Retinal pigment epithelial cell (primary cell): ENCODE measurements at places on chromosomes 5 and 9.

DNA sequence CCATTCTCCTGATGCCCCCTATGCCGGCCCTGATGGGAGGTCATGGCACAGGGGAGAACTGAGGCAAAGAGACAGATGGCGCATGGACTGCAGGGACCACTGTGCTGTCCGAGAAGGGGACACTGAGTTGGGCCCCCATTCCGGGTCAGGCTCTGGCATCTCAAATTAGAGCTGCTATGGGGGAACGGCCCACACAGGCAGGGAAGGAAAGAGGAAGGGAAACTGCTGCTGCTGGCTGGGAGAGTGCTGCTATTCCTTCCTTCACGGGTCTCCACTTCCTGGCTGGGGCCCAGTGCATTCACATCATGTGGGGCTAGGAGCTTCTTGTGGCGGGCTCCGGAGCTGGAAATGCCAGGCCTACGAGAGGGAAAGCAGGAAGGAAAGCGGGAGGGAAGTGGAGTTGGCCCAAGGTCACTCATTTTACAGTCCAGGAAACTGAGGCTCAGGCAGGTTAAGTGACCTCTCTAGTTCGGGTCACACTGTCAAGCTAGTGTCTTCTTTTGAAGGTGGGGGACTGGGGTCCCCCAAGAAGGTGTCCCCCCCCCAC, 1.3 kb upstream of the CARD19 start:
- DNase-seq = no peak

- DNase-seq = no peak
These were observed 21.7 kb downstream of the MED10 start for GRCh38 chr5:6356578-6357164.

DNA sequence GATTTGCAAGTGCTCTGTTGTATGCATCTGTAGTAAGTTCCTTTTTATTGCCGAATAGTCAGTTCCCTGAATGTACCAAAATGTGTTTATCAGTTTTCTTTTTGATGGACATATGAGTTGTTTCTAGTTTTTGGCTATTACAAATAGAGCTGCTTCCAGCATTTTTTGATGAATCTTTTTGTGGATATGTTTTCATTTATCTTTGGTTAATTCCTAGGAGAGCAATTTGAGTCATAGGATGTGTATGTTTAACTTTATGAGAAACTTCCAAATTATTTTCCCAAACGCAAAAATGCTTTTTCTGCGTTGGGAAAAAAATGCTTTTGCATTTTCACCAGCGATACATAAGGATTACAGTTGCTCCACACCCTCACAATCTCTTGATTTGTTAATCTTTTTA, 287.7 kb downstream of the FER start:
- DNase-seq = no peak

GRCh38 chr9:132135456-132135855, 26.4 kb upstream of the NTNG2 start:
- no peak for DNase-seq

DNA sequence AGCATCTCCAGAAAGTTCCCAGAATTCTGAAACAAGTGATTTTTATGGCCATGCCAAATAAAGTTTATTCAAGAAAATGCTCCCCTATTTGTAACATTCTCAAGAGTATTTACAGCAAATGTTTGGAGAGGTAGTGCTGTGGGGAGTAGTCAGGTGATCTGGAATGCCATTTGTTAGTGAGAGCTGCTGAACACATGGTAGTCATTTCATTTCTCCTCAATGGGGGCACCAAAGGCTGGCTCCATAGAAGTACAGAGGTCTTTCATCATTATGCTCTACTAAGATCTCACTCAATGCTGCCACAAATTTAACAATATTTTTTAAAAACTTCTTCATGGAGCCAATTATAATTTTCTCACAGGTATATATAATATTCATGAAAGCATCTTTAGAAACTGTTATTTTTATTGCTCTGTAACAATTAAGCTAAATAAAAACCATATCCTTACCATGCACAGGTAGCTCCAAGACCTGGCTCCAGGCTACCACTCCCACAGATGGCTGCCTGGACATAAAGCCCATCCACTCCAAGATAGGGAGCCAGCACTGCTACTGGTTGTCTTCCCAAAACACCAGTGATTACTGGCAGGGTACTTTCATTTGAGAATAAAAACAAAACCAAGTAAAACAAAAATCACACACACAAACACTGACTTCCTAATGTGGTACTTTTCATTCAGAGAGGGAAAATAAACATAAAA, 200.8 kb downstream of the PLK2 start:
- no peak for DNase-seq

DNA sequence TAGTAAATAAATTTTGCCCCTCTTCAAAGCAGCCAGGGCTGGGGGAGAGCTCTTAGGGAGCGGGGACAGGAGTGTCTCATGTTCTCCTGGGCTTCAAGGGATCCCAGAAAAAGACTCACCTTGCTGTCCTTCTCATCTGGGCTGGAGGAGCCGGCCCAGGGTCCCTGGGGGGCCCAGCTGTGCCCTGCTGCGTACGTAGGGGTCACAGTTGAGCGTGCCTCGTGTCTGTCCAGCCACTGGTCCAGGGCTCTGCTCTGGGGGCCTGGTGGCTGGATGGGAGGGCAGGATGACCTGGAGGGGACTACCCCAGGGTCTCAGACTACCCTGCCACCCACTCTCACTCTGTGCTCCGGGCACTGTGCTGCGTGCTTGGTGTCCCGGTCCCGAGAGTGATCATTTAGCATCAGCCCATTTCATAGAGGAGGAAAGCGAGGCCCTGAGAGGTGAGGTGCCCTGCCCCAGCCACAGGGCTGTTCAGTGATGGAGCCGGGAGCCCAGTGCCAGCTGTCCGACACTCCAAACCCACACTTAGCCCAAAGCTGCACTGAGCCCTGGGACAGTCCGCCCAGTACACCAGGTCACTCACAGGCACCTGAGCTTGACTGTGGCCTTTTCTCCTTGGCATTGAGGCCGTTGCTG, 26.2 kb upstream of the TDRD7 start:
- DNase-seq = no peak

DNA sequence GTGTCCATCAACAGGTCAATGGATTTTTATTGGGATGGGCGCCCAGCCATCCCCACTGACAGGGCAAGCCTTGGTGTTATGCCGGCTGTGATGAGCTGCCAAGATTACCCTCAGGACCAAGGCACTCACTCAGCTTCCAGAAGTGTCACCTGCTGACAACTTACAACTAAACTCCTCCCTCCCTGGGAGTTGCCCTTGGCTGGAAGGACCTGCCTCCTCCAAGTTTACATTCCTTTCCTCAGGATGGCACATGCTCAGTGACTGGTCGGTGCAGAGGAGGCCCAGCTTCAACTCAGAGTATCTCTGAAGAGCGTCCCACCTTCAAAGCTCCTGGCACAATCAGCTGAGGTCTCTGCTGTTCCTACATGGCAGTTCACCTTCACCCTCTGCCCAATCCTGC, 52.5 kb upstream of the ZBTB43 start:
- DNase-seq = no peak

GRCh38 chr5:164277720-164278119, 772.3 kb downstream of the MAT2B start:
- no peak for DNase-seq

- DNase-seq = no peak
These were observed 58.7 kb upstream of the RGMB start for GRCh38 chr5:98714710-98715288.

- DNase-seq = no peak
These were observed 9.8 kb downstream of the RNF183 start for GRCh38 chr9:113293285-113293878.

DNA sequence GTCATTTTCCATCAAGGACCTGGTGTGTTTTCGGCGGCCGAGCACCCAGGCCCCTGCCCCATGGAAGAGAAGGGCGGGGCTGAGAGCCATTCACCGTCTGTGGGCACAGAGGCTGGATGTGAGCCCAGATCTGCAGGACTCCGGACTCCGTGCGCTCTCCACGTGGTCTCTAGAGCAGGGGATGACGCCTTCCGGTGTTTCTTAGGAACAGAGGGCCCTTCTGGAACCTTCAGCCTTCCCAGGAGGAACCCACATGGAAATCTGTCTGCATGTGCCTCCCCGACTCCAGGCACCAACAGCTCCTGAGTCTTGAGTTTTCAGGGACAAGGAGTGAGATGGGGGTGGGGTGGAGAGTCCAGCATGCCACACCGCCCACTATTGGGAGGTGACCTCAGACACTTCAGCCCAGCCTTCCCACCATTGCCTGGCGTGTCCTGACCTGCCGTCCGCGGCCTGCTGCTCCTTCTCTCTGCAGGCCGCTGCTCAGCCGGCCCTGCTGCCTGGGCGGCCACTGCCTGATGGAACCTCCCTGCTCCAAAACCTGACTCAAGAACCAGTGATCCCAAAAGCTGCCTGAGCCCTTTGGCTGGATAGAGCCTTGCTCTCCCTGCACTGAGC, 2.4 kb upstream of the RXRA start:
- no peak for DNase-seq

DNA sequence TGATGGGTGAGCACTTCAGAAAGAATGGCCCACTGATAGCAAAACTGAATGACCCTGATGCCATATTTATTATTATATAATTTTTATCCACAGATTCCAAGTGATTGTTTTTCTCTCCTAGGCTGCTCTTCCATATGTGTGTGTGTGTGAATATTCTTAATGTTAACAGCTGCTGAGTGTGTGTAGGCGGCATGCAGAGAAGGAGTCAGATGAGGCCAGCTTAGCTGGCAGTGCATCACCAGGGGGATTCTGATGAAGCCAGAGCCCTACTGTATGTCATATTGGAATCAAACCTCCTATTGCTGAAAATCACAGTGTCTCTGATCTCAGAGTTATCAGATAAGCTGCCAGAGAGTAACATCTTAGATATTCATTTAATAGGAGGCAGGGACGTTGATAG, 177.1 kb downstream of the DMAC1 start:
- DNase-seq = no peak

DNA sequence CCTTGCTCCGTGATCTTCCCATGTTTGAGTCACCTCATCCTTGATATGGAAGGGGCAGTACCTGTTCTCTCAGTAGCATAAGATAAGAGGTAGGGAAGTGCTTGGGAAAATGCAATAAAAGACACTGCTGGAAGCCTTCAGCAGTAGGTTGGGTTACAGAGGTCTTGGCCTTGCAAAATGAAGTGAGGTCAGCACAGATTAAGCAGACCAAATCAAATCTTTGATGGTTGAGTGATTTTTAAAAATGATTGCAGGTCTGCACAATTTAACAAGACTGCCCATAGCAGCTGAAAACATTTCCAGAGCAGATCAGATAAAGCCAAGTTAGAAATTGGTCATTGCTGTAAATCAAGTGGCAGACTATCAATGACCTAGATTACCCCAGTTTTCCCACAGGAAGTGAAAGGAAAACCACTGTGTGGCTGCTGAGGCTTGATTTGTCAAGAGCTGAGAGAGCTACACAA, 32.9 kb downstream of the PALM2AKAP2 start:
- DNase-seq = peak; percentile 36

GRCh38 chr5:74072646-74073045, 446.6 kb downstream of the ARHGEF28 start:
- no peak for DNase-seq

- DNase-seq = no peak
These were observed 45.9 kb downstream of the OTULIN start for GRCh38 chr5:14710313-14710994.

- DNase-seq = peak; percentile 62
These were observed 12.2 kb upstream of the MROH2B start for GRCh38 chr5:41083306-41083705.

DNA sequence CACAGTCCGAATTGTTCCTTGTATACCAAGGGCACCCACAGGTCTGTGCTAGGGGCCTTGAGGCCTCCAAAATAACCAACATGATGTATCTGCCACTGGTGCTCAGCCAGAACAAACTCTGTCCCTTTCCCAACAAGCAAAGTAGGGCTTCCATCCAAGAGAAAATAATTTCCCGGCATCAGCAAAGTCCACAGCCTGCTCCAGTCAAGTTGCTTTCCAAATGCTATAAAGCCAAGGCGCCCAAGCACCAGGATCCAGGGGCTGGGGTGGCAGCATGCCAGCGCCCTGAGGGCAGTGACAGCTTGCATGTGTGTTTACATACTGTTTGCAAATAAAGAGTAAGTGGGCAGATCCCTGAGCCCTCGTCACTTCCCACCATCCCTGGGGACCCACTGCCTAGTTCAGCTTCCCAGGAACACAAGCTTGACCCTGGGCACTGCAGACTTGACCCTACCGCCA, 155.9 kb downstream of the ERCC6L2 start:
- DNase-seq = no peak

GRCh38 chr5:71475788-71476384, 20.4 kb downstream of the BDP1 start:
- peak; percentile 9 for DNase-seq

GRCh38 chr9:5013374-5013773, 28.3 kb downstream of the JAK2 start:
- DNase-seq = no peak

DNA sequence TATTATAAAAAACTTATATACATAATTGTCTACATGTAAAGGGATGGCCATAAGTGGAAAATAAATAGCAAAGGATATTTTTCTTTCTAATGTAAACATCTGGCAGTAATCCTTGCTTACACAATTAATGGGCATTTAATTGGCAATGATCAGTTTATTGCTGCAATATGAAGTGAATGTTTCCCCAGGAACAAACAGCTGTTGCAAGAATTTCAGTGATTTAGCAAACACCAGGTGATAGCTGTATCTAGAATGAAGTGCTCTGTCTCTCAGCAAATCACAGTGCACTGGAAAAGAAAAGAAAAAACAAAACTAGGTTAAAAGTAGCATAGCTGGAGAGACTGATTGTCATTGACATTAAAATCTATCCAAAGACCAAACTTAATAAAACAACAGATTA, 594.5 kb upstream of the ARRDC3 start:
- no peak for DNase-seq

- peak; percentile 86 for DNase-seq
These were observed 105.5 kb upstream of the TSLP start for GRCh38 chr5:110965773-110966581.

DNA sequence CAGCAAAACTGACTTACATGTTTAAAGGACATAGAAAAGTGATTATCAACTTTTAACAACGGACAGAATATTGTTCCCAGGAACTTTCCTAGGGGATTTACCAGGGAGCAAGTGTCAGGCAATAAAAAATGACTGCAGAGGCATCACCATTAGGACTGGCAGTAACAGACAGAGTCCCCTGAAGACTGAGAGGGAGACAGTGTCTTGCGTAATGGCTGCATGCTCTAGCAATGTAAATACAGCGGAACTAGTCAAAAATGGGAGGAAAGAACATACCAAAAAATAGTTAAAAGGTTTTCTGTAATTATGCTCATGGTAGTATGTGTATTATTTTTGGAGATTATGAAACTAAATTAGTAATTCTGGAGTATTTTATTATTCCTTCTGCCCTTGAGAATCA, 181.8 kb downstream of the CRB2 start:
- DNase-seq = no peak

DNA sequence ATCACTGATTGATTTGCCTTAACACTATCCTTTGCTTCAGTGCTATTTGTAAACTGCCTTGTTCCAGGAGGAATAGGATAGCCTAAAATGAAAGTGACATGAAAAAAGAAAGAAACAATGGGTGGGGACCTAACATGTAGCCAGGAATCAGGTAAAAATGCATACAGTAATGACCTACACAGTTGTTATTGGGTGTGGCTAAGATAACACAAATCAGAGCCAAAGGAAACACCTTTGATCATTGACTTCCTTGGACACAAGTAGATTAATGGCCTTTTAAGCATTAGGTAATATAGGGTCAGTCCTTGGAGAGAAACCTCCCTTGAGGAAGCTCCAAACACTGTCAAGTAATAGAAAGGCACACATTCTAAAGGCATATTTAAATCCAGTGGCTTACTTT, 220.4 kb downstream of the TRPM3 start:
- no peak for DNase-seq
